ENCODE measurements at places on chromosomes 6 and 20.

- DNase-seq, result no peak
These were observed 61.1 kb upstream of the CCN6 start for GRCh38 chr6:111992851-111993250.

DNA sequence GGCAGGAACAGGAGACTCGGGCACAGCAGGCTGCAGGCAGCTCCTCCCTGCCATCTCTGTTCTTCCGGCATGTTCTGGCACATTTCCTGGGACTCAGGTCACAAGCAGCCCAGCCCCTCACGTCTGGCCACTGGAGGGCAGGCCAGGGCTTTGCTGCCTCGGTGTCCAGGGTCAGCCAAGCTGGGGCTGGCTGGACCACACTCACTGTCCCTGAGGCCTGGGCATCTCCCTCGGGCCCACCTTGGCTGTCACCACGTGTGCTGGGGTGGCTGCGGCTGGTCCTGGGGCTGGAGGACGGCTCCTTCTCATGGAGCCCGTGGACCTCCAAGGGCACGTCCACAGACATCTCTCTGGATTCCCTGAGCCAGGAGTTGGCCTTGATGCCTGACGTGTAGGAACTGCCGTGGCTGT is 18.5 kb downstream of the FRMD1 start:
- peak; percentile 84 for DNase-seq

GRCh38 chr6:151493161-151493803 is 535 bp upstream of the CCDC170 start:
- peak; percentile 9 for DNase-seq

- no peak for DNase-seq
These were observed 18.7 kb upstream of the PLCG1 start for GRCh38 chr20:41118632-41119031.

DNA sequence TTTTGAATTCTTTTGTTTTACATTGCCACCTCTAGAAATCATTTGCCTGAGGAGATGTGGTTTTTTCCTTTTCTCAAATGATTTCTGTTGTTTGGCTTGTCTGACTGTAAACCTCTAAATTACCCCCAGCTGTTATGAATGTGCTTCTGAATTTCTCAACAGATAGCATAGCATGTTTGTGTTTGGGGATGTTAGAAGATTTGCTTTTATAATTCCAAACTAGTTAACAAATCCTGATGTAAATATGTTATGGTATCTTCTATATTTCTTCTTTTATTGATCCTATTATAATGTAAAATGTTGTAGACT is 31.6 kb upstream of the EZR start:
- no peak for DNase-seq

GRCh38 chr6:78523622-78524021 is 343.7 kb upstream of the IRAK1BP1 start:
- no peak for DNase-seq

GRCh38 chr6:161074496-161075121 is 83.0 kb downstream of the MAP3K4 start:
- DNase-seq, result no peak

GRCh38 chr20:14715400-14715799 is 378.0 kb upstream of the FLRT3 start:
- no peak for DNase-seq

- no peak for DNase-seq
These were observed 49.5 kb downstream of the SRC start for GRCh38 chr20:37395410-37395797.

GRCh38 chr20:33532753-33533459 is 43.0 kb downstream of the CBFA2T2 start:
- peak; percentile 18 for DNase-seq

- DNase-seq, result peak; percentile 93
These were observed 22.6 kb upstream of the RIN2 start for GRCh38 chr20:19735446-19735845.

- no peak for DNase-seq
These were observed 48.9 kb downstream of the HDDC2 start for GRCh38 chr6:125252891-125253290.

GRCh38 chr6:139539852-139540251 is 165.4 kb upstream of the CITED2 start:
- peak; percentile 86 for DNase-seq

- no peak for DNase-seq
These were observed 166.0 kb upstream of the PROKR2 start for GRCh38 chr20:5482791-5483190.

DNA sequence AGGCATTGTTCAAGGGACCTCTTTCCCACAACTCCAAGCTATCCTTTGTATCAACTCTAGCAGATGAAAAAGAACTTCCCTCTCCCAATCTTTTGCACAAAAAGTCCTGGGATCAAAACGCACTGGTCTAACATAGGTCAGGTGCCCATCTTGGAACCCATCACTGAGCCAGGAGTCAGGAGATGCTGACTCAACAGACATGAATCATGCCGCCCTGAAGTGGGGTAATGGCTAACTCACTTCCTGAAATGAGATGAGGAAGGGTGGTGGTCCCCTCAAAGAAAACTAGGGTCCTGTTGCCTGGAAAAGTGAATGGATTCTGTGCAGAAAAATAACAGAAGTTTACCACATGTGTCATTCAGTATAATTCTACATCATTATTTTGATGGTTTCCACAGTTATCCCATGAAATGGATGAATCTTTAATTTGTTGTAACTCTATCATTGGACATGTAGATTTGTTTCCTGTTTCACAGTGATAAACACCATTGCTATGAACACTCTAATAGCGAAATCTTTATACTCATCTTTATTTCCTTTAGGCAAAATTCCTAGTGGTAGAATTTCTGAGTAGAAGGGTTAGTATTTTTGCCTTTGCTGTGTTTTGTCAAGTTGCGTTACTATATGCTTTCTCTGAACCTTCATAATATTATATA is 151.3 kb downstream of the SLC16A10 start:
- no peak for DNase-seq

DNA sequence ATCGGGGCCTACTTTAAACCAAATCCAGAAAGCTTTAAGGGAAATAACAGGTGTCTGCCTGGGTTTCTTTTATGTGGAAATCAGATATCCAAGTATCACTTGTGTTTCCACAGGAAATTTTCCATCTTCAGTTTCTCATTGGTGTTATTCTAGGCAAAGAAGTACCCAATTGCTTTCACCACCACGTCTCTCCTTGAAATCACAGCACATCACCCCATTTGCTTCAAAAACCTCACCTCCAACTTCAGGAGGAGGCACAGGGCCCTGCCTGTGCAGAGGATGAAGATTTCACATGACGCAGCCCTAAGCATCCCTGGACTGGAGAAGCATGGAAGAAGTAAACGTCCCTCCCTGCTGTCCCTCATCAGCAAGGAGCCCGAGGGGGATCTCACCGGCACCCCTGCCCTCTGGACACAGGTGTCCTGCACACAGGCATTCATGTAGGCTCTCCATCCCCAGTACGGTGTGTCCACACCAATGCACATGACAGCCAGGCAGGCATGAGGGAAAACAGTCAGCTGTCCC is 182.3 kb downstream of the TBXT start:
- no peak for DNase-seq

DNA sequence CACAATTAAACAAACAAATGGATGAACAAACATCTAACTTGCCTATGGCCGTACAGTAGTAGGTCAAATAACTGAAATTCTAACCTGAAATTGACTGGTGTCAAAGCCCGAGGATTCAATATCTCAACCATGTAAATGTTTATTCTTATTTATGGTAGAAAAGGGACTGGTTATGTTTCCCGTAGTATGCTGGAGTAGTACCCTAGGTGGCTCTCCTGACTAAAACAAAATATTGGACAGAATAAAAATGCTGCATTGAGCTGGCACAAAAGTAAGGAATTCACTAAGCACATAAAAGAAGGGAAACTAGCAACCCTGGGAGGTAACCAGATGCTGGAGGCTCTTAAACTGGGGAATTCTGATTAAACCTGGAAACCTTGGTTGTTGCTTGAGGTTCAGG is 117.1 kb upstream of the PREP start:
- no peak for DNase-seq

DNA sequence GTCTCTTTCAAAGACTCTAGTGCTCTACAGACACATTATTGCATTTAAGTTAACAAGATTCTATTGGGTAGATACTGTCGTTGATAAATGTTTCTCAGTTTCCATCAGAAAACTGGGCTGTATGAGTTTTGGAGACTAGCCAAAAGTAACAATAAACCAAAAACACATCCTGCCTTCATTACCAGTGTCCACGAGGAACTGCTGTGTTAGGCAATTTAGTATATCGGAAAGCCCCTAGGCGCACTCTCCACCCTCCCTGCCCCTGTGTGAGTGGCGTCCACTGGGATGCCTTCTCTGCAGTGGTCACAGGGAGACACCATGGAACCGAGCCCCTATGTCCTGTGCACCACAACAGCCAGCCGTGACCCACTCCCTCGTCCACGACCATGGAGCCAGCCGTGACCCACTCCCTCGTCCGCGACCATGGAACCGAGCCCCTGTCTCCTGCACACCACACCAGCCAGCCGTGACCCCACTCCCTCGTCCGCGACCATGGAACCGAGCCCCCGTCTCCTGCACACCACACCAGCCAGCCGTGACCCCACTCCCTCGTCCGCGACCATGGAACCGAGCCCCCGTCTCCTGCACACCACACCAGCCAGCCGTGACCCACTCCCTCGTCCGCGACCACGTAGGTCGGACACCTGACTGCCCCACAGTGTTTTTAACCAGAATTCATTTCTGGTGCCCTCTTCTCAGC is 35.3 kb downstream of the DLL1 start:
- no peak for DNase-seq

- no peak for DNase-seq
These were observed 27.0 kb upstream of the MDGA1 start for GRCh38 chr6:37724530-37725220.

GRCh38 chr20:31527266-31527665 is 13.0 kb downstream of the HM13 start:
- DNase-seq, result no peak

DNA sequence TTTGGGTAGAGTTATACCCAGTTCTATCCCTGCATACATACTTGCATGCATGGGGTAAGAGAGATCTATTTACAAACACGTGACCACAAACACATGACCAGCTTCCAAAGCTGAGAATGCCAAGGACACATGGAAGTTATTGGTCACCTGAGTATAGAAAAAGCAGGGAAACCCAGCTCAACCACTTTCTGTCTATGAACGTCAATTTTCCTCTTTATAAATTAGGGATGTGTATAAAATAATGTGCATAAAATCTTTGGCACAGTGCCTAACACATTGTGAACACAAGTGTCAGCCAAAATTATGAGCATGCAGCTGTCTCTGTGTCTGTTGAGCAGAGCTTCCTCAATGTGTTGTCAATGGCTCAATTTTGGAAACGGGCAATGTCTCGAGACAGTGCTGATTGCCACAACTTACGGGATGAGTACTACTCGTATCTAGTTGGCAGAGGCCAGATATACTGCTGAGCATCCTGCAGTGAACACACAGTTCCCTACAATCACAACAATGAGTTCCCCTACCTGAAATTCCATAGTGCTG is 44.9 kb downstream of the TPD52L1 start:
- DNase-seq, result no peak
